M059J (cell line): ENCODE measurements at places on chromosomes 6 and 20.
A peak's percentile ranks its signal among the peaks of the same experiment; 100 is the strongest.

DNA sequence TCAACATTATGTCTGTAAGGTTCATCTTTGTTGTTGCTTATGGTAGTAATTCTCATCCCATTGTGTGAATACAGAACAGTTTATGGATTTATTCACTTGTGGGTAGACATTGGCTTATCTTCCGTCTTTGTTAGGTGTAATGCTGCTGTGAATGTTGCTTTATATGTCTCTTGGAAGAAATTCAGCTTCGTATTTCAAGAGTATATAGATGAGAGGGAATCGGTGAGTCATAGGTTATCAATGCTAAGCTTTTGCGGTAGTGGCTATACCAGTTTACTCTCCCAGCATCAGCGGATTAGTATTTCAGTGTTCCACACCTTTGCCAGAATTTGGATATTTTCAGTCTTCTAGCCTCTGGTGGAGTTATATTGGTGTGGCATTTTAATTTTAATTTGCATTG, 77.8 kb downstream of the ZFAND3 start:
- no peak for DNase-seq

- DNase-seq = no peak
These were observed 7.1 kb upstream of the TSPYL1 start for GRCh38 chr6:116286773-116287358.

- no peak for DNase-seq
These were observed 7.5 kb upstream of the CD164 start for GRCh38 chr6:109389650-109390274.

GRCh38 chr6:90463359-90463758, 123.5 kb downstream of the MAP3K7 start:
- DNase-seq = no peak

DNA sequence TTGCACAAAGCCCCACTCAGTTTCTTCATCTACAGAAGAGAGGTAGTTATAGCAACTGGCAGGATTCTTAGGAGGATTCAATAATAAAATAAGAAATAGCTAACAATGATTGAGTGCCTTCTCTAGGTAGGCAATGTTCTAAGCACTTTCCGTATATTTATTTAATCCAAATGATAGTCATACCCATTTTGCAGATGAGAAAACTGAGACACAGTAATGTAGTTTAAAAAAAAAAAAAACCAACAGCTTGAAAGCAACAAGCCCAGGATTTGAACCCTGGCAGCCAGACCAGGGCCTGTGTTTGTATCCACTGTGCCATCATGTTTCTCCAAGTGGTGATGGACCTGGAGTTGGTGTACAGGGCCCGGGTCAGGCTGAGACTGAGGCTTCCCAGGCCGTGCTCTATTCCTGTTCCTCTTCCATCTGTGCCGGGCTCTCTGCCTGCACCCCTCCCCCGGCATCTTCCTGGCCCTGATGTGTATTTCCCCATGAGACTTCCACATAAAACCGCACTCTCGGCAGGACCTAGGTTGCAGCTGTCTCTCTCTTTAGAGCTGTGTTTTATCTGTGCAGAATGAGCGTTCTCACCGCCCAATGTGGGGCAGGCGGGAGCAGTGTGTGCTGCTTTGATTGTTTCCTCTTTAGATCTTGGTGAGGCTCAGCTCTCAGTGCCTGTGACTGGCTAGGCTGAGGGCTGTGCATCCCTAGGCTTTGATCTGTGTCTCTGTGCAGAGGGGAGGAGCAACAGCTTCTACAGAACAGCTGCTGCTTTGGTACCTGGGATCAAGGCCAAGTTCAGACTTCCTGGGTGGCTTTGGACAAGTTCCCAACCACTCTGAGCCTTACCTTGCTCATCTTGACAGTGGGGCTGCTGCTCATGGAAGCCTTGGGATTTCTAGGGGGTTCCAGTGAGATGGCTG, 49.5 kb downstream of the TOX2 start:
- no peak for DNase-seq

DNA sequence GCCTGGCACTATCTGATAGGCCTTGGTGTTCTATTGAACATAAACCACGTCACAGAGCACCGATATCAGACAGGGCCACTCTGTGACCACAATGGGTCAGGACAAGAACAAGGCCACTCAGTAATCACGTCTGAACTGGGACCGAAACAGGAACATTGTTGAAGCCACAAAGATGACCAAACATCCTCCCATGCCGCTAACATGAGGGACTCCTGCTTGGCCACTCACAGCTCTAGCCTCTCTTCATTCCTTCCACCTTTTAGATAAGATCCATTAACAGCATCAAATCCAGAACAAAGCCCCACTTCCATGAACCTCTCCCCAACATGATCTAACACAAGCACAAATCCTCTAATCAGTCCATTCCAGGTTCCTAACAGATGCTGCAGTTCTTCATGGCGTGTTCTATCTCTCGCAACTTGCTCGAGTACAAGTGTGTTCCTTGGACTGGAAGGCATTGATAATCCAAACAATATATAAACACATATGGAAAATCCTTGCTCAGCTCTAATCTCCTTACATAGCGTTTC, 7.4 kb downstream of the SIRT5 start:
- DNase-seq = no peak

DNA sequence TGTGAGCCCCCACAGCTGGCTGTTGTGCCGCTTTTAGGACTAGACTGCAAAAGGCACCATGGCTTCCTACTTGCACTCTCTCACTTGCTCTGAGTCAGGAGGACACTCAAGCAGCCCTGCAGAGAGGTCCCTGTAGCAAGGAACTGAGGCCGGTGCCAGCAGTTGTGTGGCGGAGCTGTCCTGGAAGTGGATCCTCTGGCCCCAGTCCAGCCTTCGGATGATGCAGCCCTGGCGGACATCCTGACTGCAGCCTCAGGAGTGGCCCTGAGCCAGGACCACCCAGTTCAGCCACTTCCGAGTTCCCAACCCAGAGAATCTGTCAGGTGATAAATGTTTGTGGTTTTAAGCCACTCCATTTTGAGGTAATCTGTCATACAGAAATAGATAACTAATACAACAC, 17.5 kb downstream of the CTCFL start:
- peak; percentile 55 for DNase-seq
